SHP77 treated with DMSO at 0.1 percent for 48 hours (cell line): ENCODE measurements at places on chromosomes 3 and 15.

DNA sequence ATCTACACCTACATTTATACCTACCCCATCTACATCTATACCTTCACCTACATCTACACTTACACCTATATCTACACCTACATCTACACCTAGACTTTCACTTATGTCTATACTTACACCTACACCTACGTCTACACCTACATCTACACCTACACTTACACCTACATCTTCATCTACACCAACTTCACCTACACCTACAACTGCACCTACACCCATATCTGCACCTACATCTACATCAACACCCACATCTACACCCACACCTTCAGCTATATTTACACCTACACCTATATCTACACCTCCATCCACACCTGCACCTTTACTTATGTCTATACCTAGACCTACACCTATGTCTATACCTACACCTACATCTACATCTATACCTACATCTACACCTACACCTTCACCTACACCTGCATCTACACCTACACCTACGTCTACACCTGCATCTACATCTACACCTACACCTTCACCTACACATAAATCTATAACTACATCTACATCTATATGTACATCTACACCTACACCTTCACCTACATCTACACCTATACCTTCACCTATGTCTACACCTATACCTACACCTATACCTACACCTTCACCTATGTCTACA is 30.9 kb upstream of the PRR23E start:
- DNase-seq, result no peak

- no peak for DNase-seq
These were observed 68.8 kb downstream of the ZNF385D start for GRCh38 chr3:21682206-21682605.

- no peak for DNase-seq
These were observed 456.3 kb downstream of the FOXP1 start for GRCh38 chr3:71127052-71127831.

- DNase-seq, result no peak
These were observed 206.7 kb upstream of the TBC1D5 start for GRCh38 chr3:17949101-17949500.

DNA sequence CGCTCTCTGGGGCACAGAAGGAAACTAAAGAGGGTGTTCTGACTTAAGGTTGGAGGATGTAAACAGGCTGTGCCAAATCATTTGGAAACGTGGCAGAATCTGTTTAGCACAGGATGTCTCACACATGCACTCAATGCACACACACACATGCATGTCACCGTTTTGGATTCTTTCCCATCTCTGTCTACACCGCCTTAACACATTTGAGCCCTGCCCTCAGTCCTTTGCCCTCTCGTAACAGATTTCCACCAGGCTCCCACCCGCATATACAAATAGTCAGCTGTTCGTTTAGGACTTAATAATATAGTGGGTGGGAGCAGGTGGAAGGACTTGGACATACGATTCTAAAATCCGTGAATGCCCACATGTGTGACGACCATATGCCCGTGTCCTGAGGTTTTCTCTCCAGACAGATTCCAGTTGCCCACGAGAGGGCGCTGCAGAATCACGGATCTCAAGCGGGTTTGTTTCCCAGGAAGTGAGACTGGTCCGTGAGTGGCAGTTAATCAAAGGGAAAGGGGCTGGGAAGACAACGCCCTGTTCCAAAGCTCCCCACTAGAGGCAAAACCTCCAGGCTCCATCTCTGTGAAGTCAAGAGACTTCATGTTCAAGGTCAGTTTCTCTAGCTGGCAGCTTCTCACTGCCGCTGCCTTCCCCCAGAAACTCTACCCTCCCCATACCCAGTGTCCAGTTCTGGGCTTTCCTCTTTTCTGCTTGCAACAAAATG is 44.5 kb downstream of the NOX5 start:
- peak; percentile 85 for DNase-seq

GRCh38 chr15:71476823-71477222 is 333.5 kb upstream of the NR2E3 start:
- no peak for DNase-seq

GRCh38 chr3:86954747-86955146 is 36.2 kb downstream of the VGLL3 start:
- no peak for DNase-seq

GRCh38 chr3:154307363-154307762 is 16.9 kb downstream of the DHX36 start:
- no peak for DNase-seq

GRCh38 chr3:192857260-192857661 is 60.4 kb downstream of the MB21D2 start:
- no peak for DNase-seq

- no peak for DNase-seq
These were observed 17.3 kb upstream of the SOX14 start for GRCh38 chr3:137746808-137747207.

DNA sequence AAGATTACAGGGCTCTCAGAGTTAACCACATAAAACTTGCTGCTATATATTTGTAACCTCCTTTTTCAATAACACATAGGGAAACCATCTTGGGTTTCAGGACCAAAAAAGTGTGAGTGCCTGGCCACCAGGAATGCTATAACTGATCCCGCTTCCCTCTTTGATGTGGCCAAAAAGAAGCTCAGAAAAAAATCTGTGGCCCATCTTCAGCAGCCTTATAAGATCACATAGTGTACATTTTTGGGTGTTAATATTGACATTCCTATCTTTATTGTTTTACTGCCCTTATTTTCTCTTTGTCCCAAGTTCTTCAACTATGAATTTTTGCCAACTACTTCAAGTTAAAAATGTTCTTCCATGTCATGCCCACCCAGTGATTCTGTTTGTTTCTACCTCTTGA is 102.8 kb downstream of the LIPC start:
- no peak for DNase-seq

- no peak for DNase-seq
These were observed 1035.3 kb downstream of the FHIT start for GRCh38 chr3:60215946-60216345.

DNA sequence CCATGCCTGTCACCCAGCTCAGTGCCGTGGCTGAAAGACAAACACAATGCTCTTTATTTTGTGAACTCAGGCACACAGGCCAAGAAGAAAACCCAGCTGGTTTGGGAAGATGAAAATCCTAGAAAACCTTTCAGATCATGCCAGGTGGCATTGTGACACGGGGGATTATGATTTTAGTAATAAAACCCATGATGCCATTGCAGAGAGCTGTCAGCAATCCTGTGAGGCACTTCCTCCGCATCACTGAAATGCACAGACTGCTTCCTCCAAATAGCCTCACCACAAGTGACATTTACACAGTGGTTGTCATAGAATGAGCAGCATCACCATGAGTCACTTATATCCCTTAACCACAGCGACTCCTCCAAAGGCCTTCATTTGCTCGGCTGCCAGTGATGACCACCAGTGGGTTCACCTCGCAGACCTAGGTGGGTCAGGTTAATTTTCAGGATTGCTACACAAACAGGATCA is 22.7 kb downstream of the ABHD6 start:
- DNase-seq, result no peak

GRCh38 chr3:156551261-156551660 is 3.7 kb downstream of the SSR3 start:
- no peak for DNase-seq

- DNase-seq, result peak; percentile 12
These were observed 31.8 kb upstream of the MYZAP start for GRCh38 chr15:57559875-57560274.

GRCh38 chr15:86080302-86080701 is 631 bp downstream of the AGBL1 start:
- DNase-seq, result no peak
